ENCODE measurements at places on chromosomes 7 and 10.

DNA sequence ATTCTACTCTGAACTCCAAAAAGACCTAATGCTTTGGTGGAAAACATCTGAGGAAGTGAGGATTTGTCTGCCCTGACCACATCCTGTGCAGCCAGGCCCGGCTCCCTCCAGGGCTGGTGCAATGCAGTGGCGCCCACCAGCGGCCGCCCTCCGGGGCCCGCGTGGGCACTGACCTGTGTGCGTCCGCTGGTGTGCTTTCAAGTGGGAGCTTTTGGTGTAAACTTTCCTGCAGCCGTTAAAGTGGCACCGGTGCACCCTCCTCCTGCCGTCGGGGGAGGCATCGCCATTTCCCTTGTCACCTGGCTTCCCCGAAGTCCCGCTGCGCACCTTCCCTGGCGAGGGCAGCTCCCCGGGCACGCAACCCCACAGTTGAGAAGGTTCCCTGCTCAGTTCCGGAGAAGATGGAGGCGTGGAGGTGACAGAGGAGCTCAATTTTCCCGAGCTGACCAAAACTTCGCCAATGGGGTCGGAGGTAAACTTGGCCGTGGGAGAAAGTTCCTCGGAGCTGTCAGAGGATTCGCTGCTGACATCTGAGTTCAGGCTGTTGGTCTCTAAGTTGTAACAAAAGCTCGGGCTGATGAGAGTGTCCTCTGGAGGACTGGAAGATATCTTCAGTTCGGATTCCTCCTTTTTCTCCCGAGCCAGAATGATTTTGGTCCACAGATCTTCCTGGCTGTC lies 3.4 kb downstream of the KLF6 start:
- no peak for DNase-seq

DNA sequence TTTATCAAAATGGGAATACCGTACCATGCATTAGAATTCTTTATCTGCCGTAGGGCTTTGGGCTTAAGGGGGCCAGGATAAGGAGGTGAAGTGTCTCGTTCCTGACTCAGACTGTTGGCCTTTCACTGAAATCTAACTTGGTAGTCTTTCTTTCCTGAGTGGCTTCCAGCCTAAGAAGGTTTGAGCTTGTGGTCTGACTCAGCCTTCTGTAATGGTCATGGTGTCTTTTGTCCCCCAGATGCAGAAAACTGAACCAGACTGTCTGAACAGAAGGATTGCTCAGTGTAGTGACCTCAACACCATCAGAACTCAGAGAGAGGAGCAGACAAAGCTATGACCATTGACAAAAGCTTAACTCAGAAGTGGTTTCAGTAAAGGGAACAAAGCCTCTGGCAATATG lies 39.5 kb downstream of the WNT2 start:
- no peak for DNase-seq

DNA sequence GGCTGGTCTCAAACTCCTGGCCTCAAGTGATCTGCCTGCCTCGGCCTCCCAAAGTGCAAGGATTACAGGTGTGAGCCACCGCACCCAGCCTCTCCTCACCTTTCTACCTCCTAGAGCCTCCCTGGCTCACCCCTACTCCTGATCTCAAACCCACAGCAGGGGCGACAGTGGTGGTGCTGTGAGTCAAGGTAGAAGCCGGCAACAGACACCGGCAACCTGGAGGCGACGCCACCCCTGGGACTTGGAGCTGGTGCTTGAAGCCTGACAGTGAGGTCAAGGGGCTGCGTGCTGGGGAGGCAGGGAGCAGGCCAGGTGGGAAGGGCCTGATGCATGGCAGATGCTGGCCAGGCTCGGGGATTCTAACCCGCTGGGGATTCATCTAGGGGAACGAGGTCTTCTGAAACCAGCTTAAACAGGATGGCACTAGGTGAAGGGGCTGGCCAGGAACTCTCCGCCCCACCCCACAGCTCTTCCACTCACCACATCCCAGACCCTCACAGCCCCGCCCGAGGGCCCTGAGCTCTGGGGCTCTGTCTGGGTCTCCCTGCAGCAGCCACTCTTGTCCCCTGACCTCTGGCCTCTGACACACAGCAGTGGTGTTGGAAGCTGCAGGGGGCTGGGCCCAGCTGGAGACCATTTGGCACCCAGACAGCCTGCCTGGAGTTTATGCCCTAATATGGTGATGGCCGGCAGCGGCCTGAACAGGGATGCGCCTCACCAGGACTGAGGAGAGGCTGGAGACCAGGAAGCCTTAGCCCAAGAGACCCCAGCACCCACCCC lies 16.4 kb downstream of the KCNH2 start:
- peak; percentile 68 for DNase-seq

- DNase-seq: no peak
Observed at GRCh38 chr7:87596696-87597095, 4.0 kb downstream of the ABCB1 start.

GRCh38 chr7:106075937-106076336 lies 36.2 kb downstream of the SYPL1 start:
- DNase-seq: no peak

DNA sequence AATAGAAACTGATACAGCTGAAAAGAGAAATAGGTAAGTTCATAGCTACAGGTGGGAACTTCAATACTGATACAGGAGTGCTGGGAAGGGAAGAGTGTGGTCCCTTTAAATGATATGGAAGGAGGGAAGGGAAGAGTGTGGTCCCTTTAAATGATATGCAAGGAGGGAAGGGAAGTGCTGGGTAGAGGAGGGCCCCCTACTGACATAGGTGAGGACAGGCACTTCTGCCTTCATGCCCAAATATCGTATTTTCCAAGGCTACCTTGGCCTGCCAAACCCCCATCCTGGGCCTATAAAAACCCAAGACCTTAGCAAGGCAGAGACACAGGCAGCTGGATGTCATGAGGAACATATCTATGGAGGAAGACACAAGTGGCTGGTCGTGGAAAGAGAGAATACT lies 92.3 kb downstream of the MAGI2 start:
- no peak for DNase-seq

- no peak for DNase-seq
Observed at GRCh38 chr10:112735041-112735695, 214.9 kb upstream of the TCF7L2 start.

- DNase-seq: no peak
Observed at GRCh38 chr10:127855591-127855881, 37.2 kb downstream of the CLRN3 start.

DNA sequence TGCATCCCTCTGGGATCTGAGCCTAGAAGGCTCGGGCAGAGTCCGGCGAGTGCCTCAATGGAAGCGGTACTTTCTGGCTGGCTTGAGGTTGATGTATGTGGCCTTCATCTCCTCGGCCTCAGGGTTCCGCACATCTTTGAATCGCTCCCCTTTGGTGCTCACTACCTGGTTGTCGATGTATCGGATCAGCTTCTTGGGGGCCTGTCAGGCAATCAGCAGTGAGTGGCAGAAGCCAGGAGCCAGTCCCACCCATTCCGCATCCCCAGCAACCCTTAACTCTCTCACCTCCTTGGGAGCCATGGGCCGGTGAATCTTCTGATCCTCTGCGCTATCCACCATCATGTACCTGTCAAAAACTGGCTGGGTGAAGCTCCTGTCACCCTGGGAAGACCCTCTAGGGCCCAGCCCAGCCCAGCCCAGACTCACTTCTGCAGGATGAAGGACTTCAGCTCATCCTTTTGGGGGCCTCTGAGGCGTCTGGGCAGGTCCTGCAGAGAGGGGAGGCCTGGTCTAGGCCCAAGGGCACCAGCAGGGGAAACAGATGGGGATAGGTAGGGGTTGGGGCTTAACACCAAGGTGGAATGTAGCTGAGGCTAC lies 2.8 kb downstream of the FBXL15 start:
- no peak for DNase-seq

DNA sequence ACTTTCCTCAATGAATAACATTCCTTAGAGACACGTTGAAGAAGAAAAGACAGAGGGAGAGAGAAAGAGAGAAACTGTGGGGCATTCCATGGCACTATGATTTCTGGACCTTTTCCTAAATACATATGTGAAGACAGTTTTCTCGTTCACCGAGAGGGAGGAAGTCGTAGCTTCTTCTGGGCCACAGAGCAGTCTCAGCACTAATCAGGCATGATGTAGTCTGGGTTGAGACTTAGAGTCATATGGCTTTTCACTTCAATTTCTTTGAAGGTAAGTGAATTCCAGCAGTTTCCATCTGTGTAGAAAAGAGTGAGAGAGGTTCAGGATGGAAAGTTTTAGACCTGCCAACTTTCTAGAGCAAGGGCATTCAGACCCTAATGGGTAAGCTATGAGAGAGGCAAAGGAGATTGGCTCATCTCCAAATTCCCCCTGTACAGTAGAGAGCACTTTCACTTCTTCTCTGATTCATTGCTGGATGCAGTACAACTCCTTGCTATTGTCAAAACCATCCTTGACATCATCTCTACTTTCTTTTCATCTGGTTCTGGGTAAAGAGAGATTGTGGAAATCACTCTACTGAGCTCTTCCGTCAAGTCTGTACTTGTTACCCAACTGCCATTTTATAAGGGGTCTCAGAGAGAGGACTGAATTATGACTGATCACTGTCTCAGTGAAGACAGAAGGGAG lies 31.5 kb upstream of the OR9A4 start:
- DNase-seq: no peak

GRCh38 chr7:27124902-27125689 lies 5.5 kb downstream of the HOXA4 start:
- DNase-seq: no peak

- no peak for DNase-seq
Observed at GRCh38 chr10:130869179-130869841, 442.2 kb downstream of the TCERG1L start.

- no peak for DNase-seq
Observed at GRCh38 chr7:696812-697551, 29.5 kb upstream of the DNAAF5 start.

GRCh38 chr10:116255886-116256751 lies 16.9 kb downstream of the GFRA1 start:
- DNase-seq: no peak

DNA sequence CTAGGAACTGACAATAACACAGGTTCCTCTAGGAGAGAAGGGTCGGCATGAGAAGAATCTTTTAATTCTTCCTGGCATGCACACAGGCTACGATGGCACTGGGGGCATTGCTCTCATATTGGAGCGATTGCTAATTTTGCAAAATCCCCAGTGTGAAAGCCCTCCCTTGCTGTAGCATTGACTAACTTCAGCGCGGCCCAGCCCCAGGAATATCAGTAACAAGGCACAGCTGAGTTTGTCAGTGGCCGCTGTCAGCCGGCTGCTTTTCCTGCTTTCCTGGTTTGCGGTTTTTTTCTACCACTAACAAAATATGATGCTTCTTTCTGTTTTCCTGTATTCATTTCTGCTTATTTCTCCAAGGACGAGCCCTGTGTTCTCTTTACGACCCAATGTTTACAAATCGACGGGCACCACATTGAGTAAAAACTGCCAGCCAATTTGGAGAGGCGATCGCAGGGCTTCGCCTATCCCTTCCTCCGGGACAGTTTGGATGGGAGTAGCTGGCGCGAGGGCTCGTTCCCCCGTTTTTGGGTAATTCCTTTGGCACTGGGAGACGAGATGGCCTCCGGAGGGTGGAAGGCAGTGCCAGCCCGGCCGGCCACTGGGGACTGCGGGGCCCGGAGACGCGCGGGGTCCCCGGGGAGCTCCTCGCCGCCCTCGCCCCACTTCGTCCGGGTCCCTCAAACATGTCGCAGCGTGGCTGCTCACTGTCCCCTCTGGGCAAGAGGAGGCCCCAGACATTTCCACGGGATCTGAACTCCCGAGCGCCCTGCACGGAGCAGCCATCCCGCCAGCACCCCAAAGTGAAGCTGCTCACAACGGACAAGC lies 967 bp downstream of the ADARB2 start:
- DNase-seq: no peak

GRCh38 chr7:128014811-128015210 lies 16.4 kb downstream of the LRRC4 start:
- no peak for DNase-seq

GRCh38 chr10:4651404-4652037 lies 174.5 kb upstream of the AKR1E2 start:
- DNase-seq: no peak

GRCh38 chr10:24408365-24408764 lies 199.4 kb downstream of the KIAA1217 start:
- no peak for DNase-seq

DNA sequence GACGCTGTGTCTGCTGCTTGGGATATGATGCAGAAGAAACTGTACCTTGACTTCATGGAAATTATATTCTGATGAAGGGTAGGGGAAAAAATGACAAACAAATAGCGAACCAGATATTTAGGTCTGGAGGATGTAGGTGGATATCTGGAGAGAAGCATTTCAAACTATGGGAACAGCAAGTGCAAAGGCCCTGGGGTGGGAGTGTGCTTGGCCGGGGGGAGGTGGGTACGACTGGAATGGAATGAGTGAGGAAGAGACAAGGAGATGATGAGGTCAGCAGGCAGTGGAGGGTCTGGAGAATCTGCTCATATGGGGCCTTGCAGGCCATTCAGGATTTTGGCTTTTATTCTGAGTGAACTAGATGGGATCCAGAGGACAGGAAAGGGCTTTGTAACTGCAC lies 65.2 kb downstream of the TLL2 start:
- DNase-seq: no peak

- no peak for DNase-seq
Observed at GRCh38 chr10:92751827-92752226, 62.1 kb downstream of the HHEX start.

GRCh38 chr7:132179080-132179430 lies 397.2 kb downstream of the PLXNA4 start:
- DNase-seq: no peak

DNA sequence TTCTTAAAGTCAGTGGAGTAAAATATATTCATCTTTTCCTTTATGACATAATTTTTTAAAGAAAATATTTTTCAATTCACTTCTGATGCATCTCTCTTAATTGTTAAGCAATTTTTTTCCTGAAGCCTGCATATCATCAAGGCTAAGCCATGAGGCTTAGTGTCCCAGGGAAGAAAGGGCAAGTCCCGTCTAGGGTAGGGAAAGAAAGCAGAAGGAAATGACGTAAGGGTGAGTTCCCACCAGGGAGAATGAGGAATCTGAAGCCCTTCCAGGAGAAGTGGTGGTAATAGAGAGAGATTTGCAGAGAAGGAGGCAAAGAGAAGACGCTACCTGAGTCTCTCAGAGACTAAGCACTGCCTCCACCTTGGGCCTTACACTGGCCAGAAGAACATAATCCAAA lies 96.8 kb upstream of the NFE2L3 start:
- DNase-seq: no peak

DNA sequence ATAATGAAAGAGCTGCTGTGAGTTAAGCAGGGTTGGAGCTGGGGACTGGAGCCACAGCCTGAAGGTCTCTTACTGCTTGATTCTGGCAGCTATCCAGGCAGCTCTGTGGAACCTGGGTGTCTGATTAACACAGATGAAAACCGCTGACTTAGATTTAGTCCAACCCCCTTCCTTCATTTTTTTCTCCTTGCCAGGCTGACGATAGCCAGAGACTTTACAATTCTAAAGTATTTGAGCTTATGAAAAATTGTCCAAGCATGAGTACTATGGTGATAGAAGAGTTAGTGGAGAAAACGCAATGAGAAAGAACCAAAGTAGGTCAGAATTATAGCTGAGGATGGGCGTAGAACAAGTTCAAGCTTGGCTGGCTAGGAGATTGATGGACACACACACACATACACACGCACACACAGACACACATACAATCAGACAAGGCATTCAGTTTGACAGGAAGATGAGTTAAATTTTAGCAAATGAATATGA lies 13.5 kb upstream of the GPR85 start:
- peak; percentile 32 for DNase-seq

- DNase-seq: no peak
Observed at GRCh38 chr7:71746006-71746405, 614.1 kb downstream of the GALNT17 start.

- no peak for DNase-seq
Observed at GRCh38 chr7:130135208-130136205, 65.2 kb downstream of the KLHDC10 start.
